Gastrocnemius medialis (tissue), 4 donors: ENCODE measurements at places on chromosomes 4 and X. TPM values are rescaled to one million over a fixed set of nuclear protein-coding genes. Genes with fewer than 3 reads are reported as not detected.

GRCh38 chr4:37908488-37909331, 17.8 kb downstream of the TBC1D1 start:
- no peak for DNase-seq

DNA sequence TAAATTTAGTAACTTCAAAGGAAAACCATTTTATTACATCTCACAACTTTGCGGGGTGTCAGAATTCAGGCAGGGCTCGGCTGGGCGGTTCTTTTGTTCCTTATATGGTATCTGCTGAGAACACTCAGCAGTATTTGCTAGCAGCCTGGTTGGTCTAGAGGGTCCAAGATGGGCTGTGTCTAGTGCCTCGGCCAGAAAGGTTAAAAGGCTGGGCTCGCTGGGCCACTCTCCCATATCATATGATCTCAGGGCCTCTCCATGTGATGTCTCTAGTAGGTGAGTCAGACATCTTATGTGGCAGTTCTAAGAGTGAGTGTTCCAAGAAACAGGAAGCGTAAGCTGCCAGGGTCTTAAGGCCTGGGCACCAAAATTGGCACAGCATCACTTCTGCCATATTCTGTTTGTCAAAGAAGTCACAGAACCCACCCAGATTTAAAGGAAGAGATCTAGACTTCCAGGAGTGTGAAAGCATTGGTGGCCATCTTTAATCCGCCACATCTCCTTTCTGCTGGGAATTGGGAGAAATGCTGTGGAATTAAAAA, 100.9 kb upstream of the ATP6AP2 start:
- no peak for DNase-seq

DNA sequence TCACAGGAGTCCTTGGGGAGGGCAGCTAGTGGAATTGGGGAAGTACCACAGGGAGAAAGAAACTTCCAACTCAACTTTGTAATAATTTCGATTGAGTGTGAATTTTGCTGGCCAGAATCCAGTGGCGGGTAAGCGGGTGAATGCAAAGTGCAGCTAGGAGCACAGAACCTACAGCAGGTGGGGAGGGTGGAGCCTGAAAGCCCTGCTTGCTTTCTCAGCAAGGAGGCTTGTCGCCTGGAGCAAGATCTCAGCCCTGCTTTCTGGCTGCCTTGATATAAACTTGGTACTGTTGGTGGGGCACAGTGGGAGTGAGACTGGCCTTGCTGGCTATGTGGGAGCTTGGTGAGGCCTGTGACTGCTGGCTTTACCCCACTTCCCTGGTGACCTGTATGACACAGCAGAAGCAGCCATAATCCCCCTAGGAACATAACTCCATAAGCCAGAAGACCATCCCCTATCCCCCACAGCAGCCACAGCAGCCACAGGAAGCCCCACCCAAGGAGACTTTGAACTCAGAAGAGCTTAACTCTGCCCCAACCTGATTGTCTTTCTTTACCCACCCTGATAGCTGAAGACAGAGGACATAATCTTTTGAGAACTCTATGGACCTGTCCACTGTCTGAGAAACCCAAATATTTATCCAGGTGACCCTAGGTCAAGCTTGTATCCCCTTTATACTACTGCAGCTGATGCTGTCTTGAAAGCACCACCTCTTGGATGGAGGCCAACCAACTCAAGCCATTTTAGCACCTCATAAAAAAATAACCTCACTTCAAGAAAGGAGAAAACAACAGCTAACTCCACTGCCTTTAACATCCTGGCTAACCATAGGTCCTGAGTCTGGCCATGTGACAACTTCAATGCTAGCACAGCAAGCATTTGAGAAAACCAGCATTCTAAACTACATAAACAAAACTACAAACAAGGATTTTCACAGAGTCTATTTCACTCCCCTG, 87.2 kb upstream of the PDE5A start:
- DNase-seq, result no peak

- no peak for DNase-seq
Measured at GRCh38 chr4:65880594-65880993, 210.3 kb upstream of the EPHA5 start.

DNA sequence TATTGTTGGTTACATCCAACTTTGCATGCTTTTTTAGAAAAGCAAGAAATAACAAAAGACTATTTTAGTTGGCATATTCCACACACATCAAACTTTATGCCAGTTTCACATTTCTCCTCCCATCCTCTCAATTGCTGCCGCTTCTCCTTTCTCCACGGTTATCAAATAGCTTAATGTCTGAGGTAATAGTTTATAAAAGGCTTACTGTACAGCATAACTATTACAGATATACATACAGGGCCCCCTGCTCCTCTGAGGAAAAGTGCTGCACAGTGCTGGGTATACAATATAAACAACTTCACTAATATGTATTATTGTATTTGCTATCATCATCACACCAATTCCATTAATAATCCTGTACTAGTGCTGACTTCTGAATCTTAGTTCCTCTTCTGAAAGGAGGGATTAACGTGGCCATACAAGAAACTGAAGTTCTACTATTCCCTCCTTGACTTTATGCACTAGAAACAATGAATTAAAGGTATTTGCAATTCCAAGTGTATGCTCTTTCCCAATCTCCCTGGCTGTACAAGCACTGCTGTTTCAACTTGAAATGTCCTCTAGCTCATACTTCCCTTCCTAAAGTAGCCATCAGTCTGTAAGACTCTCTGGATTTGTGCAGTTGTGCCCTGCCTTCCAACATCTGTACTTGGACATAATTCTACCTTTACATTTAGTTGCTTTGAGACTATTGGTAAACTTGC, 2.5 kb downstream of the CCNI start:
- no peak for DNase-seq

- peak; percentile 28 for DNase-seq
Measured at GRCh38 chr4:182938205-182938645, 21.0 kb upstream of the DCTD start.

DNA sequence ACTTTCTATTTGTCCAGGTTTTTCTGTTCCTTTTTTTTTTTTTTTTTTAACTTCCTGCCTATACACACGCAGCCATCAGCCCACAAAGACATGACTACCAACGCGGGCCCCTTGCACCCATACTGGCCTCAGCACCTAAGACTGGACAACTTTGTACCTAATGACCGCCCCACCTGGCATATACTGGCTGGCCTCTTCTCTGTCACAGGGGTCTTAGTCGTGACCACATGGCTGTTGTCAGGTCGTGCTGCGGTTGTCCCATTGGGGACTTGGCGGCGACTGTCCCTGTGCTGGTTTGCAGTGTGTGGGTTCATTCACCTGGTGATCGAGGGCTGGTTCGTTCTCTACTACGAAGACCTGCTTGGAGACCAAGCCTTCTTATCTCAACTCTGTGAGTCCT, 2.1 kb downstream of the EBP start:
- no peak for DNase-seq

DNA sequence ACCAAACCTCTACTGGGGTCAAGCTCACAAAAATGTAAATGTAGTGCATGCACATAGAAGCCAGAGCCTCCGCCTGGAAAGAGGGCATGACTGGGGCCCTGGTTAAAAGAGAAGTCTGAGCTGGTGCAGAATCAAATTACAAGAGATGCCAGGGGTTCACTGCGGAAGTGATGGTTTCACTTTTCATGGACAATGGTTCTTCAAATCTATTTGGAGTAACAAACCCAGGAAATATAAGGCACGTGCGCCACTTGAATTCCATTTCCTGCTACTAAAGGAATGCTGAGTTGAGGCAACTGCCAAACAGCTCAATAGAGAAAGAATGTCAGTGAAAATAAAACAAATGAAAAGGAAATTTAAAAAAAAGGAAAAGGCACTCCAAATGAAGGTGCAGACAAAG, 79.8 kb downstream of the FUNDC1 start:
- peak; percentile 2 for DNase-seq

- no peak for DNase-seq
Measured at GRCh38 chr4:106132045-106132444, 184.0 kb downstream of the TBCK start.

- DNase-seq, result no peak
Measured at GRCh38 chrX:46978341-46979291, 66.4 kb downstream of the JADE3 start.

GRCh38 chr4:112196461-112196860, 35.1 kb upstream of the AP1AR start:
- DNase-seq, result no peak

DNA sequence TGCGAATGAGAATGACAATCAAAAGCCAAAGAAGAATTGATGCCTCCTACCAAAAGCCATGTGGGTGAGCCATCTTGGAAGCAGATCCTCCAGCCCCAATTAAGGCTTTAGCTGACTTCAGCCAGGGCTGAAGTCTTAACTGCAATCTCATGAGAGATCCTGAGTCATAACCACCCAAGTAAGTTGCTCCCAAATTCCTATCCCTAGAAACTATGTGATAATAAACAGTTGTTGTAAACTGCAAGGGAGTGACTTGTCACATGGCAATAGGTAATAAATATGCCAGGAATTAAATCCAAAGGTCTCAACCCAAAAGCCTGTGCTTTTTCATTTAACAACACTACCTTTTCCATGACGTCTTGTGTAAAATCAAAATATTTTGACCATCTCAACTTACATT, 154.2 kb upstream of the TBL1X start:
- DNase-seq, result no peak

DNA sequence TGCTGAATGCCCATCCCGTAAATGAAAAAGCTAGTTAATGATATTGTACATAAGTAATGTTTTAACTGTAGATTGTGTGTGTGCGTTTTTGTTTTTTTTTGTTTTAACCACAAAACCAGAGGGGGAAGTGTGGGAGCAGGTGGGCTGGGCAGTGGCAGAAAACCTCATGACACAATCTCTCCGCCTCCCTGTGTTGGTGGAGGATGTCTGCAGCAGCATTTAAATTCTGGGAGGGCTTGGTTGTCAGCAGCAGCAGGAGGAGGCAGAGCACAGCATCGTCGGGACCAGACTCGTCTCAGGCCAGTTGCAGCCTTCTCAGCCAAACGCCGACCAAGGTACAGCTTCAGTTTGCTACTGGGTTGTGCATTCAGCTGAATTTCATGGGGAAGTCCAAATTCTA, at the start of gene SPP1:
Gene SPP1, plus strand, starts transcription at position 249 of the 400 bp plus-strand sequence. CDS start 1,182 bp downstream, outside the sequence.
- no peak for DNase-seq

- DNase-seq, result peak; percentile 34
Measured at GRCh38 chrX:11351375-11352295, 58.4 kb downstream of the AMELX start.

DNA sequence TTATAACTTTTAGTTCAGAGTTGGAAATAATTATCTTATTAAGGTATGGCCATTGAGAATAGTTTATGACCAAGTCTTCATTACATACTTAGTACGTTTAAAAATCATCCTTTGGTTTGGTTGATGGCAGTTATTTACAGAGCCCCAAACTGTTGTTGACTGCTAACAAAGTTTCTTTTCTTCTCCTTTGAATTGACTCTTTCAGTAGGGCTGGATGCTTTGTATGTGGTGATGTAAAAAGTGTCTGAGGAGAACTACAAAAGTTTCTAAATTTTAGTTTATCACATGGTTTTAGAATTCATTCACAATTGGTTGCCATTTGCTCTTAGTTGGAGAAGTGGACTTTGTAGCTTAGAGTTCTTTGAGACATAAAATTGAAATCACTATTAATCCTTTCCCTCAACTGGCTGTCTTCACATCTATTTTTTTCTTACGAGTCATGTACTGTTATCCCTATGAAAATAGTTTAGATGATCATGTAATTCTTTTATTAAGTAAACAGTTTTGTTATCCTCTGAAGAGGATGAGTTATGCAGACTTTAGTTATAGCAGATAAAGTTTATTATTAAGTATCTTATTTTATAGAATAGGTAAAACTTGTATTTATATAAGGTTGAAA, 14.8 kb downstream of the PTPN13 start:
- DNase-seq, result no peak

DNA sequence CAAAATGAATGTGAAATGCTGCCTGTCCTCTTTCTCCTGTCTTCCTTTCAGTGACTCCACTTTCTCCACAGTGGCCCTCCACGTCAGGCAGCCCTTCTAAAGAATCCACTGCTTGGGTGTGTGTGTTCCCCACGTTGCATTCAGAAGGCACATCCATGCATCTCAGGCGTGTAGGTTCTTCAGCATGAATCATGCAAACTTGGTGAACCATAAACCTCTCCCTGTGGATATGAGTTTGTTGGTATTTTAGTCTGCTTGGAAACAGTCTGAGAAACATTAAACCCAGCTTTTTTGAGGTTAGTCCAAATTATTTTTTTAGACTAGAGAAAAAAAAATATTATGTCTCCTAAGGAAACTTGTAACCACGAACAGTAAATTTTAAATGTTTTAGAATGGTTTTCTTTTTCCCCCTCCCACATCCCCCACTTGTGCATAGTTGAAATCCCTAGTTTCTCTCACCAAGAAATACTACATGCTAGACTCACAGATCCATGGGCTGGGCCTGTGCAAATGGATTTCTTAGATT, 251.6 kb downstream of the CBR4 start:
- DNase-seq, result no peak

DNA sequence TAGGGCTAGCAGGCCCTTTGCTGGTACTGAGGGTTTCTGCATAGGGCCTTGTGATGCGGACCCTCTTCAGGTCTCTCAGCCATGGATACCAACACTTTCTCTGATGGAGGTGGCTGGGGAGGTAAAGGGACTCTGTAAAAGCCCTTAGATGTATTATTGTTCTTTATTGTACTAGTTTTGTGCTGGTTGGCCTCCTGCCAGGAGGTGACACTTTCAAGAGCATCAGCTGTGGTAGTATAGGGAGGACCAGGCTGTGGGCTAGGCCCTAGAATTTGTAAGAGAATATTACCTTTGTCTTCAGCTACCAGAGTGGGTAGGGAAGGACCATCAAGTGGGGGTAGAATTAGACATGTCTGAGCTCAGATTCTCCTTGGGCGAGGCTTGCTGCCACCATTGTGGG, 936.3 kb downstream of the CENPC start:
- DNase-seq, result no peak

DNA sequence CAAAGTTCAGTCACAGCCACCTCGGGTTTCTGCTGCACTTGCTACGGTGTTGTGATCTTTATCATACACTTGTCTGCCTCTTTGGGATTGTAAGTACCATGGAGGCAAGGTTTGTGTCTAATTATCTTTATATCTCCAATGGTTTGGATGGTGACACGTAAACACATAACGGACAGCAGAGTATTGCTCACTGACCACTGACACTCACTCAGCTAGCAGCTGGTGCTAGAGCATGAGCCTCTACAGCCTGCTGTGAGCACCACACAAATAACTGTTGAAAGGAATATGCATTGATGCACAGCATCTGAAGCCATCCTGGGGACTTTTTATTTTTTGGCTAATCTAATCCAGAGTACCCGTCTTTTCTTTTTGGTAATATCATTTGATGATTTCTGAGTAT, 156.0 kb downstream of the DCLK2 start:
- no peak for DNase-seq

- DNase-seq, result no peak
Measured at GRCh38 chr4:63919636-63920365, 489.4 kb downstream of the TECRL start.

- peak; percentile 11 for DNase-seq
Measured at GRCh38 chr4:26076000-26076587, 162.1 kb downstream of the SMIM20 start.

- no peak for DNase-seq
Measured at GRCh38 chr4:38400946-38401345, 263.1 kb upstream of the KLF3 start.

GRCh38 chr4:42637867-42638266, 19.0 kb downstream of the ATP8A1 start:
- DNase-seq, result no peak

Gene OTUD6A
- total RNA-seq, result not detected

Gene CDX4
- not detected for total RNA-seq

Gene ARHGEF6
- total RNA-seq, result 29.9 TPM

Gene HAND2
- total RNA-seq, result 1.00 TPM

Gene FAM9B
- not detected for total RNA-seq
